ENCODE measurements at places on chromosomes 12 and 14. TPM values are rescaled to one million over a fixed set of nuclear protein-coding genes. Genes with fewer than 3 reads are reported as not detected.

C12orf50 gene
- total RNA-seq = not detected

KRT72 gene
- total RNA-seq = not detected

NR1H4 gene
- 0.25 TPM for total RNA-seq

MUCL1 gene
- not detected for total RNA-seq

CLEC1B gene
- total RNA-seq = not detected

MANSC1 gene
- 2.5 TPM for total RNA-seq

KRT79 gene
- total RNA-seq = not detected

SLC4A8 gene
- total RNA-seq = 35.2 TPM

All from temporal lobe (tissue), 4 donors.